CD4-positive, alpha-beta memory T cell (primary cell): ENCODE measurements at places on chromosomes 1 and 21. TPM values are rescaled to one million over a fixed set of nuclear protein-coding genes. Genes with fewer than 3 reads are reported as not detected.

UMODL1 gene
- total RNA-seq, result 0.58 TPM

RGS7 gene
- total RNA-seq, result not detected

DNA sequence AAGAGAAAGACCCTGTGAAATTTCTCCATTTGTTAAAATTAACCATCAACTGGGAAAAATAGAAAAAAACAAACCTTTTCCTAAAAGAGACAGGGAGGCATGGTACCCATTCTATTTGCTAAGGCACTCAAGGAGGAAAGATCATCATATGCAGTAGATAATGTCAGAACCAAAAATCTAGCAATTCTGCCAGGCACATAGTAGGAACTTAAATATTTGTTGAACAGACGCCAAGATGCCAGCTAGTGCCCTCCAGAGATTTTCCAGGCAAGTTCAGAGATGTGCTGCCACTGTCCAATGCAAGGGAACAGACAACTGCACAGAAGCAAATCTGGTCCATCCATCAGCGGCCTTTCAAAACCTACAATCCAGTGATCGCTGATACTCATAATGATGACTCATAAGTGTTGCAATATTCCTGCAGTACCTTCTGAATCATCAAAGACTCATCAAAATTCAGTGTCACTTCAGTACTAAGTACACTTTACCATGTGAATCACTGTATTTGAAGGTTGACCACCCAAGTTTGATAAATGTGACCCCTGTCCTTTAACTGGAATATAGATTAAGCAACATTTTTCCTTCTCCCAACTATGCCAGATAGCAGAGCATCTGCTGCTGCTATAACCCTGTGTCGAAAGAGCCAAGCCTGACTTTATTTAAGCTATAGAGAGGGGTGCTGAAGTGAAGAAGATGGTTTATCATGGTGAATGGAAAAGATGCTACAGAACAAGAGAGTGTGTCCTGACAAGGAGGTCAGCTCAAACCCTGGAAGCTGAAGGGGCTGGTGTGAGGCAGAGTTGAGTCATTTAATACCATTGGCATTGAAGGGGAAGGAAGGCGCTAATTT lies 99.1 kb downstream of the MT1HL1 start:
- H3K4me3 ChIP-seq, result no peak overlapping the region
- no peaks in the 10 kb centered on the region for H3K4me1 ChIP-seq
- no peaks in the 10 kb centered on the region for H3K27me3 ChIP-seq

- no peaks in the 10 kb centered on the region for H3K36me3 ChIP-seq
- H3K27ac ChIP-seq, result no peak overlapping the region
- H3K4me3 ChIP-seq, result no peak overlapping the region
- DNase-seq, result no peak
Measured at GRCh38 chr1:236018885-236019453, 45.9 kb downstream of the NID1 start.

DNA sequence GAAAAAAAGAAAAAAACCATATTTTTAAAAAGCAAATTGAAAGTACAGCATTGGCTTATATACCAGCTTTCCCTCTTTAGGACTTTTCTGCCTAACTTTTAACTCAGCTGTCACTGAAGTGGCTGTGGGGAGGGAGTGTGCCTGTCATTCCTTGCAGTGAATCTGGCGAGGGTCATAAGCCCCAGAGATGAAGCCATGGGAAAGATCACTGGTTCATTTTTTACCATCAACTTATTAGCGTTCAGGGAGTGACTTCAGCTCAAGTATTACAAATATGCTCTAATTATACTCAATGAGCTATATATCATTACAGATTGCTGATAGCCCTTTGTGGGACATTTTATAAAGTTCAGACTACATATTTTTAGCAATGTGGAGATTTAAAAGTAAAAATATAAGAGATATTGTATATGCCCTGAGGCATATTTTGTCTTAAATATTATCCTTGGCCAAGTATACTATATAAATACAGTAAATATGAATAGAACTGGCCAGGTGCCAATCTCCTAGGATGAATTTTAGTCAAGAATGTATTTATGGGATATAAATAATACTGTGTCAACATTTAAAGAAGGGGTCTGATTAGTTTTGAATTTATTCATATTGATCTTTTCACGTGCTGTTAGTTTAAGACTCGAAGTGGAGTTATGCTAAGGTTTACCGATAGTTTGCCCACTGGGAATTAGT lies 4.4 kb downstream of the TGFB2 start:
- DNase-seq, result no peak
- H3K4me1 ChIP-seq, result peaks cover 43% of the 10 kb centered on the region
- H3K36me3 ChIP-seq, result no peaks in the 10 kb centered on the region
- no peaks in the 10 kb centered on the region for H3K27me3 ChIP-seq
- H3K4me3 ChIP-seq, result no peak overlapping the region

GRCh38 chr1:82388679-82389078 lies 587.9 kb downstream of the ADGRL2 start:
- no peaks in the 10 kb centered on the region for H3K27me3 ChIP-seq
- no peak overlapping the region for H3K4me3 ChIP-seq
- H3K4me1 ChIP-seq, result no peaks in the 10 kb centered on the region
- no peak for DNase-seq
- no peaks in the 10 kb centered on the region for H3K36me3 ChIP-seq

CFAP74 gene
- not detected for total RNA-seq

GRCh38 chr1:116448785-116449385 lies 75.8 kb downstream of the ATP1A1 start:
- no peak overlapping the region for H3K4me3 ChIP-seq
- DNase-seq, result no peak
- no peaks in the 10 kb centered on the region for H3K27me3 ChIP-seq
- no peak overlapping the region for H3K27ac ChIP-seq
- no peaks in the 10 kb centered on the region for H3K36me3 ChIP-seq

DNA sequence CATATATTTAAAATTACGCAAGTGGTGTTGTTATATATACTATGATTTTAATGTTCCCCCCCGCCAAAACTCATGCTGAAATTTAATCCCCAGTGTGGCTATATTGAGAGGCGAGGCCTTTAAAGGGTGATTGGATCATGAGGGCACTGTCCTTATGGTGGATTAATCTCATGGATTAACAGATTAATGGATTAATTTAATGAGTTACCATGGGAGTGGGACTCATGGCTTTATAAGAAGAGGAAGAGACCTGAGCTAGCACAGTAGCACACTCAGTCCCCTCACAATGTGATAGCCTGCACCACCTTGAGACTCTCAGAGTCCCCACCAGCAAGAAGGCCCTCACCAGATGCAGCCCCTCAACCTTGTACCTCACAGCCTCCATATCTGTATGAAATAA lies 34.8 kb downstream of the C1orf198 start:
- DNase-seq, result no peak
- H3K4me3 ChIP-seq, result no peak overlapping the region
- H3K4me1 ChIP-seq, result no peaks in the 10 kb centered on the region

OBSCN gene
- 91.4 TPM for total RNA-seq

- H3K4me1 ChIP-seq, result no peaks in the 10 kb centered on the region
- H3K4me3 ChIP-seq, result no peak overlapping the region
- no peak for DNase-seq
- no peaks in the 10 kb centered on the region for H3K27me3 ChIP-seq
- no peak overlapping the region for H3K27ac ChIP-seq
- H3K36me3 ChIP-seq, result no peaks in the 10 kb centered on the region
Measured at GRCh38 chr1:76496871-76497270, 370.4 kb upstream of the ST6GALNAC5 start.

DNA sequence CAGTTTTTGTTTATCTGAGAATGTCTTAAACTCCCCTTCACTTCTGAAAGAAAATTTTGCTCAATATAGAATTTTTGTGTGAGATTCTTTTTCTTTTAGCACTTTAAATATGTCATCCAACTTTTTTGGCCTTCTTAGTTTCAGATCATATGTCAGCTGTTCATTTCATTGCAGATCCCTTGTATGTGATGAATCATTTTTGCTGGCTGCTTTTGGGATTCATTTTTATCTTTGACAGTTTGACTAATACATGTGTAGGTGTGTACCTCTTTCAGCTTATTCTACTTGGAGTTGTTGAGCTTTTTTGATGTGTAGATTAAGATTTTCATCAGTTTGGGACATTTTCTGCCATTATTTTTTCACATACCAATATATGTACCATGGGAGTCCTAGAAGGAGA lies 156.8 kb downstream of the FASLG start:
- no peak for DNase-seq
- no peaks in the 10 kb centered on the region for H3K36me3 ChIP-seq
- H3K4me3 ChIP-seq, result no peak overlapping the region
- peaks cover 23% of the 10 kb centered on the region for H3K4me1 ChIP-seq
- no peaks in the 10 kb centered on the region for H3K27me3 ChIP-seq

- no peak overlapping the region for H3K4me3 ChIP-seq
- H3K4me1 ChIP-seq, result peaks cover 12% of the 10 kb centered on the region
- no peak for DNase-seq
- H3K27ac ChIP-seq, result no peak overlapping the region
- no peaks in the 10 kb centered on the region for H3K27me3 ChIP-seq
Measured at GRCh38 chr1:204529371-204529895, 13.2 kb downstream of the MDM4 start.

DNA sequence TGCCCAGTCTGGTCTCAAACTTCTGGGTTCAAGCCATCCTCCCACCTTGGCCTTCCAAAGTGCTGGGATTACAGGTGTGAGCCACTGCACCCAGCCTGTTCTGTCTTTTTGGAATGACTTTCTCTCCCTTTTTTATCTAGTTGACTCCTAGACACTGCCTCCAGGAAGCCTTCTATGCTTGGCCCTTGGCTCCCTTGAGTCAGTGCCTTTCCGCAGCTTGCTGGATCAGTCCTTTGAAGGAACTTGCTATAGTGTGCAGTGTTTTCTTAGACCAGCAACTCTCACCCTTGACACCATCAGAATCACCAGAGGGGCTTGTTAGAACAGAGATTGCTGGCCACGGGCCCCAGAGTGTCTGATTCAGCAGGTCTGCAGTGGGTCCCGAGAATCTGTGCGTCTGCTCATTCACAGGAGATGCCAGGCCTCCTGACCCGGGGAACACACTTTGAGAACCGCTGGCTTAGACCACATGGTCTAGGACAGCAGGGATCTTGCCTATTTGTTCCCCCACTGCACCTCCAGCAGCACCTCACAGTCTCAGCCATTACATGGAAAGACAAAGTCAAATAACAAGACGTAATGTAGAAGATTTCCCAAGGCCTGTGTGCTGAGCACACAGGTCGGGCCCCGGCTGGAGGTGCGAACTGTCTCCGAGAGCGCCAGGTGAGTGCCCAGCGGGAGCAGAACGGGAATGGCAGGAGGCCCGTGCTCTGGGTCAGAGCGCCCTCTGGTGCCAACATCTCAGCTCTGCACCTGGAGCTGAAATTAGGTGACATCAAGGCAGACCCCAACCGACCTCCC lies 27.4 kb upstream of the CTPS1 start:
- no peaks in the 10 kb centered on the region for H3K4me1 ChIP-seq
- H3K4me3 ChIP-seq, result no peak overlapping the region
- no peaks in the 10 kb centered on the region for H3K36me3 ChIP-seq
- DNase-seq, result peak; percentile 46
- no peak overlapping the region for H3K27ac ChIP-seq
- peaks cover 5% of the 10 kb centered on the region for H3K27me3 ChIP-seq

DNA sequence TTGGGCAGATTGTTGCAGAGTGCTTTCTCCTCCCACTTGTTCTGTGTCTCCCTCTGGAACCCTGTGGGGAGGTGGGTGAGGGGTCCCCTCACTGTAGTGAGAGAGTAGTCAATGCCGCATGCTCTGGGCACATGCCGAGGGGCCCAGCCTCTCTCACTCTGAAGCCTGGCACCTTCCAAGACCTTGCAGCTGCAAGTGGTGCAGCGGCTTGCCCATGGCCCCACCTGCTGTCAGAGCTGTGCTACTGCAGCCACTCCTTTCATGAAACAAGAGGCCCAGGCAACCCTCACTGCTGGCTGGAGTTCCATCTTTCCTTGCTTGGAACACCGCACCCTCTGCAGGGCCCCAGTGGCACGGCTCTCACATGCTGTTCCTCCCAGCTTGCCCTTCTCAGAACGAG lies 58.4 kb upstream of the COL6A1 start:
- no peaks in the 10 kb centered on the region for H3K36me3 ChIP-seq
- no peak overlapping the region for H3K4me3 ChIP-seq
- peak; percentile 72 for DNase-seq
- H3K27me3 ChIP-seq, result no peaks in the 10 kb centered on the region
- no peak overlapping the region for H3K27ac ChIP-seq

- no peak for DNase-seq
- H3K27me3 ChIP-seq, result no peaks in the 10 kb centered on the region
- H3K4me3 ChIP-seq, result no peak overlapping the region
- H3K27ac ChIP-seq, result no peak overlapping the region
- H3K4me1 ChIP-seq, result peaks cover 14% of the 10 kb centered on the region
Measured at GRCh38 chr1:20728371-20729154, 3.9 kb downstream of the SH2D5 start.

NTRK1 gene
- total RNA-seq, result not detected

DNA sequence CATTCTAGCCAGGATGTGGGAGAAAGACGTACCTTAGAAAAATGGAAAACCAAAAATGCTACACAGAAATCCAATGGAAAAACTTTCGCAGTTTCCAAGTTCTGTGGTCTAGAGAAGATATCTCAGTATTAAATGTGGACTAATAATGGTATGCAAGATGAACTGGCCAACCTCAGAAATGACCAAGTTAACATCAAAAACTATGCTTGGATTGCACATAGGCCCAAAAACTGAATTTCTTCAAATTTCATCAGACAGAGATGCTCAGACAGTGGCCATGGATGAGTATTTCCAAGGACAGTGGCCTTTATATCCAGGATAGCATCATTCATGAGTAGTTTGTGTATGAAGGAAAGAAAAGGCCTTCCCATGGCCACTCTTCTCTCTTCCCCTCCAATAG lies 132.2 kb downstream of the TIAM1 start:
- no peak overlapping the region for H3K4me3 ChIP-seq
- no peak for DNase-seq
- peaks cover 3% of the 10 kb centered on the region for H3K36me3 ChIP-seq
- H3K27me3 ChIP-seq, result no peaks in the 10 kb centered on the region

MCM3AP gene
- 168 TPM for total RNA-seq

GRCh38 chr1:20463502-20463901 lies 22.5 kb downstream of the CAMK2N1 start:
- H3K27ac ChIP-seq, result no peak overlapping the region
- no peaks in the 10 kb centered on the region for H3K36me3 ChIP-seq
- DNase-seq, result no peak
- no peak overlapping the region for H3K4me3 ChIP-seq

DNA sequence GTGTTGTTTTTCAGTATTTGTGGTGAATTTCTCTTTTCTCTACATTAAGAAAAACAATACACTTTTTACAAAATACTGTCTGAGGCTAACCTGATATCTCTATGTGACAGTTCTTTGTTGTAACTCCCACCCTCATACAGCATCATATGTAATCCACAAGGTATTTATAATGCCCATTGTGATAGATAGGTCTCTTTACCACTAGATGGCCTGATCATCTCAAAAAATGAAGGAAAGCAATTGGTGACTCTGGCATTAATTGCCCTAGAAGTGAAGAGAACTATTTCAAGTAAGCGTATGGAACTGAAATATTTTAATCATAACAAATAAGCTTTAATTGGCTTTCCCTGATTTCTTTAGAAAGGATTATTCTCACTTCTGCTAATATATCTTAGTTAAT lies 36.2 kb upstream of the HFM1 start:
- no peaks in the 10 kb centered on the region for H3K36me3 ChIP-seq
- no peak for DNase-seq
- H3K27ac ChIP-seq, result no peak overlapping the region
